ENCODE measurements at places on chromosomes 16 and 17. TPM values are rescaled to one million over a fixed set of nuclear protein-coding genes. Genes with fewer than 3 reads are reported as not detected.

The HSD3B7 gene
- polyA plus RNA-seq = 24.4 TPM

The TPSG1 gene
- polyA plus RNA-seq = 0.86 TPM

GRCh38 chr16:86584071-86584685 lies 5.8 kb downstream of the FOXL1 start:
- no peak for DNase-seq

The MYH3 gene
- 2.5 TPM for polyA plus RNA-seq

DNA sequence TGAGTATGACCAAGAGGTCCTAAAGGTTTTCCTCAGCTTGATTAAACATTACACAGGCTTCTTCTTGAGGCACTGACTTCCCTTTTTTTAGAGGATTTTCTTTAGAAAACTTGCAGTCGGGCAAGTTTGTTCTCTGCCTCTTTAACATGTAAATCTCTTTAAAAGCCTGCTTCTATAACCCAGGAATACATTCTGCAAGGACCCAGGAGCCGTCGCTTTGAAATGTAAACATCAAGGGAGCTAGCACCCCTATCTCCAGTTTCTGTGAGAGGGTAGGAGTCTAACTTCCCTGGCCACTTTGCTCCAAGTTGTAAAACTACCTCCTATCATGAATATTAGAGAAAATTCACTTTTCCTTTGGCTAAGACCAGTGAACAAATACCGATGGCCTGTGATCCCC lies 201.5 kb upstream of the CPHXL start:
- no peak for DNase-seq

GRCh38 chr16:1942047-1942809 lies 771 bp downstream of the MSRB1 start:
- DNase-seq = no peak

The P2RX1 gene
- 3.1 TPM for polyA plus RNA-seq

The TBX2 gene
- 122 TPM for polyA plus RNA-seq

GRCh38 chr17:43845766-43846165 lies 1.2 kb upstream of the CD300LG start:
- no peak for DNase-seq

- DNase-seq = peak; percentile 76
Measured at GRCh38 chr17:2828397-2829038, 32.3 kb downstream of the RAP1GAP2 start.

- DNase-seq = no peak
Measured at GRCh38 chr17:74008196-74008595, 195.3 kb upstream of the RPL38 start.

The DOC2B gene
- 4.2 TPM for polyA plus RNA-seq

DNA sequence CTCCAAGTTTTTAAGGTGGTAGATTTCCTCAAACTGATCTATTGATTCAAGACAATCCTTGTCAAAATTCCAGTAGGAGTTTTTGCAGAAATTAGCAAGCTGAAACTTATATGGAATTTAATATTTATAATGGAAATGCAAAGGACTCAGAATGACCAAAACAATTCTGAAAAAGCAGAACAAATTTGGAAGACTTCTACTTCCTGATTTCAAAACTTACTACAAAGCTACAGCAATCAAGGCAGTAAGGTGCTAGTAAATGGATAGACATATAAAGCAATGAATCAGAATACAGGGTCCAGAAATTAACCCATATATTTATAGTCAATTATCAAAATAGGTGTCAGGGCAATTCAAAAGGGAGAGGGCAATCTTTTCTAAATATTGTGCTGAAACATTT lies 11.8 kb upstream of the IL21R start:
- DNase-seq = no peak

DNA sequence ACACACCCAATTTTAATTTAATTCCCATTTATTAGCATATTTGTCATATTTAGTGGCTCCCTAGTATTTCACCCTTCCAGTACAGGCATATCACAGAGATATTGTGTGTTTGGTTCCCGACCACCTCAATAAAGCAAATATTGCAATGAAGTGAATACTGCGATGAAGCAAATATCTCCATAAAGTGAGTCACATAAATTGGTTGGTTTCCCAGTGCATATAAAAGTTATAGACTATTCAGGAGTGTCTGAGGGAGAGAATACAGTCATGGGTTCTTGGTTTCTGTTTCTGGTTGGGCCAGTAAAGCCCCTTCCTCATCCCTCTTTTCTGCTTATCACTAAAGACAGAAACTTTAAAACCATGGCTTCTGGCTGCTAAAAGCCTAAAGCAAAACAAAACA lies 295.4 kb upstream of the AXIN2 start:
- no peak for DNase-seq

- DNase-seq = no peak
Measured at GRCh38 chr17:21033350-21033749, 9.5 kb downstream of the USP22 start.

GRCh38 chr17:33500151-33500550 lies 207.1 kb upstream of the ASIC2 start:
- no peak for DNase-seq
